ENCODE measurements at places on chromosomes 5 and 9.

DNA sequence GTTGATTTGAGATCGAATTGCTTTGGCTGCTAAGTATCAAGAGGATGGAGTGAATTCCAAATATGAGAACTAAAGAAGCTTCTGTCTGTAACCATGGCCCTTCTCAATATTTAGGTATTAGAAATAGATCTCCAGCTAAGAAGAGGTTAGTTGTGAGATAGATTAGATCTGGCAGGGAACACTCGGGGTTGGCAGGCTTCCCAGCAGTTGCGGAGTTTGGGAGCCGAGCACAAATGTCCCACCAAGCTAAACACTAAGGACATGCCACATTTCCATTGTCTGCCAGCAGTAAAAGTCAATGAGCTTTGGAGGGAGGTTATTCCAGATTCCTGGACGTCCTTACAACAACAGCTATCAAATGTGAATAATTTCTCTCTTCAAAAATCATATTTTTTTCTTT lies 85.8 kb downstream of the TAF11L14 start:
- DNase-seq = no peak

DNA sequence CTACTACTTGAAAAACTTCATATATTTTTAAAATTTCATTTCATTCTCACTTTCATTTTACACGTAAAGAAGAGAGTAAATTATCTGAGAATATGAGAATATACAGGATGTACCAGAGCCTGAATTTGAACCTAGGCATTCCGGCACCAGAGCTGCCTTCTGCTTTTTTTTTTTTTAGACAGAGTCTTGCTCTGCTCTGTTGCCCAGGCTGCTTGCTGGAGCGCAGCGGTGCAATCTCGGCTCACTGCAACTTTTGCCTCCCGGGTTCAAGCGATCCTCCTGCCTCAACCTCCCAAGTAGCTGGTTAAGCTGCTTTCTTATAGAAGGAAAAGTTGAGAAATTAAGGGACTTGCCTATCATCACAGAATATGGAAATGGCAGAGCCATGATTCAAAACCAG lies 540.1 kb downstream of the EBF1 start:
- no peak for DNase-seq

- no peak for DNase-seq
Measured at GRCh38 chr5:622359-622758, 10.2 kb downstream of the CEP72 start.

GRCh38 chr5:73233461-73234203 lies 60.6 kb downstream of the TMEM174 start:
- DNase-seq = no peak

DNA sequence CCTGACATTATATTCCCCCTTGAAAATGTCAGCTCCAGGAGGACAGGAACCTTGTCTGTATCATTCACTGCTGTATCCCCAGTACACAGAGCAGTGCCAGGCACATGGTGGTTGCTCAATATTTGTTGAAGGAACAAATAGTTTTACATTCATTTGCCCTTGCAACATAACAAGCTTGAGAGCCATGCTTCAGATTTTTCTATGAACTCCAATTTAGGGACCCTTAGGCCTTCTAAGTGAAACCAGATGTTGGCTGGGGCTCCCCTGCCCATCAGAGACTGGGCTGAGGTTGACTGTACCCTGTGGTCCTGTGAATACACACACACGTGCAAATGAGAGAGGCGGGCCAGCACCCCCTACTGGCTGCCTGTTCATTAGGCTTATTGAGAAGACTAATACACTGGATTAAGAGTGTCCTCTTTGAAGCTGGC lies 214.9 kb upstream of the WWC1 start:
- no peak for DNase-seq

GRCh38 chr9:111979561-111979960 lies 82.9 kb downstream of the UGCG start:
- DNase-seq = no peak

GRCh38 chr9:122213589-122214413 lies 15.0 kb downstream of the LHX6 start:
- no peak for DNase-seq

- no peak for DNase-seq
Measured at GRCh38 chr5:141121985-141122384, 367 bp downstream of the PCDHB4 start.

DNA sequence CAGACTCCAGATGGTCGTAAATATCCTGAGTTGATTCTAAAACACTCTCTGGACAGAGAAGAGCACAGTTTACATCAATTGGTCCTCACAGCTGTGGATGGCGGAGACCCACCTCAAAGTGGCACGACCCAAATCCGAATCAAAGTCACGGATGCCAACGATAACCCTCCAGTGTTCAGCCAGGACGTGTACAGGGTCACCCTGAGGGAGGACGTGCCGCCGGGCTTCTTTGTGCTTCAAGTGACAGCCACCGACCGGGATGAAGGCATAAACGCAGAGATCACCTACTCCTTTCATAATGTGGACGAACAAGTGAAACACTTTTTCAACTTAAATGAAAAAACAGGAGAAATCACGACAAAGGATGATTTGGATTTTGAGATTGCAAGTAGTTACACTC lies 891 bp downstream of the PCDHGB2 start:
- DNase-seq = no peak

DNA sequence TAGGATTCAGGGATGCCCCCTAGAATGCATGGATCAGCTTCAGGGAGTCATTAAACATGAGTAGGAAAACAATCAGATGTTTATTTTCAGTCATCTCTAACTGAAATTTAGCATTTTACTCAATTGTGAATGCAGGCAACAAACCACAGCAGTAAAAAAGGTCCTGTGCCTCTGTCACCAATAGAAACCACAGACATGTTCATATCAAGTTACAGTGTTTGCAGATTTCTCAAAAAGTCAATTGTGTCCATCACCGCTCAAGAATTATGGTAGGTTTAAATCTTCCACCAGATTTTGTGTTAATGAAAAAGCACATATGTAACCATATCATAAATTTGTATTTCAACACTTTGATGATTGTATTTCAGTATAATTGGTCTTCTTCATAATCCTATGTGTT lies 68.4 kb upstream of the SLC1A1 start:
- no peak for DNase-seq

GRCh38 chr5:58156973-58157701 lies 302.7 kb downstream of the PLK2 start:
- no peak for DNase-seq

DNA sequence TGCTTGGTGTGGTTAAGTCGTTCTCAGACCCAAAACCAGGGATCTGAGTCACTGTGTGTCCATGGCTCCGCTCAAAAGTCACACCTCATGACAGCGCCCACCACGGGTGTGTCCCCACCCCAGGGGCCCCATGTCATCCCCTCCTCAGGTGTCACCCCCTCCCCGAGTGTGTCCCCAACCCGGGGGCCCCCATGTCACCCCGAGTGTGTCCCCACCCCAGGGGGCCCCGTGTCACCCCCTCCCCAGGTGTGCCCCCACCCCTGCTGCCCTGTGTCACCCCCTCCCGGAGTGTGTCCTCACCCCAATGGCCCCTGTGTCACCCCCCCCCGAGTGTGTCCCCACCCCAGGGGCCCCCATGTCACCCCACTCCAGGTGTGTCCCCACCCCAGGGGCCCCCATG lies 5.1 kb downstream of the LRRC14B start:
- DNase-seq = no peak

- DNase-seq = no peak
Measured at GRCh38 chr5:107391787-107392186, 278.9 kb downstream of the EFNA5 start.

DNA sequence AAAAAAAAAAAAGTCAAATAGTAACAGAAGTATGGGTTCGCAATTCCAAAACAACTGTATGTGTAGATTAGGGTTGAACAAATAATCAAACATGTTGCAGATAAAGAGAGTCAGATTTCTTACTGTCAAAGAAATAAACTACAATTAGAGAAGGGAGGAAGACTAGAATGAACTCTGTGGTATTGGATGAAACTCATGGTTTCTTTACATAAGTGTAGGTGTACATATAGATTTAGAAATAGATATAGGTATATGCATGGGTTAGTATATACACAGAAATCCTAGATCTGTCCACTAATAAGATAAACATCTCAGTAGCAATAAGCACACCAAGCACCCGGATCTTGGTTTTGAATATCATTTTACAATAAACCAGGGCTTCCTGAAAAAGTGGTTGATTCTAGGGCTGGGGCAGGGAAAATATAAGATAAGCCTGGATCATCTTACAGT lies 21.3 kb downstream of the DTWD2 start:
- DNase-seq = no peak

GRCh38 chr5:1702318-1702717 lies 97.3 kb downstream of the MRPL36 start:
- DNase-seq = no peak

GRCh38 chr9:100602342-100602801 lies 24.5 kb downstream of the CAVIN4 start:
- no peak for DNase-seq

DNA sequence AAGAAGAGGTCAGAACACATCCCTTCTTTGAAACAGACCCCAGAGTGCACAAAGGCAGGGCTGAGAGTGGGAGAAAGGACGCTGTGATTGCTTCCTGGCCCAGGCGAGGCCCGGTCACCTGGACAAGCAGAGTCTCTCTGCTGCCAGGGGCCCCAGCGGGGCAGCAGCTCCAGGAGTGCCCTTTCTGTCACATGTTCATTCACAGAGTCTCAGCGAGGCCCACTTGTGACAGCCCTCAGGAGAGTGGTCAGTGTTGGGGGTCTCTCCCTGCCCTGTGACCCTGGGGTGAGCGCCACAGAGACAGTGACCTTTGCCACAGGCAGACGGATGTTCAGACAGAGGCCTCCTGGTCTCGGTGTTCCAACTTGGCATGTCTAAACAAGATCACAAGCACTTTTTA lies 130.2 kb upstream of the IRX4 start:
- DNase-seq = no peak

DNA sequence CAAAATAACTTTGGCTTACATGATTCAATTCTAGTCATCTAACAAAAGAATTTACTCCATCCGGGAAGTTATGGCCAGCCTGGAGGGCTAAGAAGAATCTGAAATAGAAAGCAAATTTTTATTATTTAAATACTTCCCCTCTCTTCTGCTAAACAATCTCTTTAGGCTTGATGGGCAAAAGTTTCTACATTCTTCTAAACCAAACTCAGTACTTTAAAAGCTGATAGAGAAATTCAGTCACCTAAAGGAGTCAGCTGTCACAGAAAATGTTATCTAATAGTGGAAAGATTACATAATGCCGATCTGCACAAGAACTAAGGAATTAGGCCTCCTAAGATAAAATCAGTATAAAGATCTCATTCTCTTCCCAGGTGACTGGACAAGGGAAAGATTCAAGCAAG lies 32.4 kb downstream of the GNAQ start:
- DNase-seq = no peak

- DNase-seq = peak; percentile 68
Measured at GRCh38 chr5:36876965-36877666, 547 bp downstream of the NIPBL start.

DNA sequence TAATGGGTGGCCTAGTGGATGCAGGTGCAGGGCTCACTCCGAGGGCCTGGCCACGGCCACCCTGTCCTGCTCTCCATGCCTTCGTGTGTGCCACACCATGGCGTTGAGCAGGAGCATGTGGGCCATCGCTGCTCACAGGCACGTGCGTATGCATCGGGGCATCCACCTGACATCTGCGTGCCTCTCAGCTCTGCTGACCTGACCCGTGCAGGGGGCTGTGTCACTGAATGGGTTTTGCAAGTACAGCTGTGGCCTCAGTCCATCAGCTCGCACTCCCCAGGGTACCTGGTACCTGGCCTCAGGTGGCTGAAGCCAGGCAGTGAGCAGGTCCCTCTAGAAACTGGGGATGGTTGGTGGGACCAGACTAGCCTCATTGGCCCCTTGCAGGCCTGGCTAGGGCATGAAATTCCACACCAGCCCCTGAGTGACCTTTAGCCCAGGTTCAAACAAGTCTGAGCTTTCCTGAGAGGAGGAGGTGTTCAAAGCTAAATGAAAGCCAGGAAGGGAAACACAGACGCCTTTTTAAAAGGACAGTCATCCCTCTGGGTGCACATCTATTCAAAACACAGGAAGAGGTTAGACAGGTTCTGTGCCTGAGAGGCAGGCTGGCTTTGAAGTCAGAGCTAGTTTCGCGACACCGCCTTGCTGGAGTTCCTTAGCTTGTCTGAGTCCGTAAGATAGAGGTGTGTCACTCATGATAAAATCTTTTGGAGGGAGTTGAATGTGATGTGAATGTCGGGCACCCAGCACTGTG lies 74.0 kb downstream of the MACROH2A1 start:
- peak; percentile 18 for DNase-seq

- DNase-seq = no peak
Measured at GRCh38 chr5:111887706-111888105, 130.7 kb upstream of the NREP start.

DNA sequence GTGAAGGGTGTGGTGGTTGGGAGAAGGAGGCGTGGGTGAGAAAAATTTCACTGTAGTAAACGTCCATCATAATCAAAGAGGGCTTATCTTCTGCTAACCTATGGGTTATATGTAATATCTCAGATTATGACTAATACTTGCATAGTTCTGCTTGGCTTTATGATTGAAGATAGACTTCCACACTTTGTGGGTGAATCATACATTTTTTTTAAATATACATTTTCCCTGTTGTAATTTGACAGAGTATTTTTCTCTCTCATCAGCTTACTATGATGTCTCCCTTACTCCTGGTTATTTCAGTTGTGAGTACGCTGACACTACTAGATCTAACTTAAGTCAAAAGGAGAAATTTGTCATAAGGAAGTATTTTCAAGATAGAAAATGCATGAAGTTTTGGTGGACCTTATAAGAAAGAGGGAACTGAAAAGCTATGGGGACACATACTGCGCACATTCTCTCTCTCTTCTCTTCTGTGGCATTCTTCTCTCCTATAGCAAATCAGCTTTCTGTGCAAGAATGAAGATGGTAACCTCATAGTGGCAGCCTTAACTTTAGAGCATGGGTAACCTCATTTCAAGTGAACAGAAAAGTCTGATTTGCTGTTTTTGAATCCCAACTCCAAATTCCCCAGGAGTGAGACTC lies 4.9 kb upstream of the JAK2 start:
- no peak for DNase-seq

DNA sequence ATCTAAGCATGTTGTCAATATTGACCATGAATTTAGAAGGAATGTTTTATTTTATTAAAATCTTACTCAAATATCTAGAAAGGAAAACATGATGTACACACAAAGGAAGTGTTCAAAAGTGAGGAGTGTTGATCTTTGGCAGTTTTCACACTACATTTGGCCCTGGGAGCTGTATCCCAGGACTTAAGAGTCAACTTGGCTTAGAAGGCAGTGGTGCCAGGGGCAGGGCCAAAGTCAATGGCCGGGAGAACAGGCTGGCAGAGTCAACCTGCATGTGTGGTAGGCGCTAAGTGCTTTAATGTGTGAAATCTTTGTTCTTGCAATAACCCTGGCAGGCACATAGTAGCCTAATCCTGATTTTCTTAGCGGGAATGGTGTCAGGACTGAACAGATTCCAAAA lies 228.4 kb downstream of the TENT4A start:
- no peak for DNase-seq
